Activated T-helper 2 cell treated with anti-CD3 and anti-CD28 coated beads, Interferon-gamma antibody, Interleukin-2, Interleukin-4, amounts not matched to agents 10 μg/mL and 5 μg/mL and 100 μg/mL, durations not matched to agents 14 hours and 24 hours and 36 hours (primary cell): ENCODE measurements at places on chromosomes 16 and 17. TPM values are rescaled to one million over a fixed set of nuclear protein-coding genes. Genes with fewer than 3 reads are reported as not detected.

GRCh38 chr16:56607109-56607618, 1.2 kb upstream of the MT2A start:
- H3K4me3 ChIP-seq: peak overlapping the region; percentile 22
- peak overlapping the region; percentile 65 for H3K27ac ChIP-seq
- H3K36me3 ChIP-seq: peaks cover 16% of the 10 kb centered on the region
- peaks cover 1% of the 10 kb centered on the region for H3K27me3 ChIP-seq

DNA sequence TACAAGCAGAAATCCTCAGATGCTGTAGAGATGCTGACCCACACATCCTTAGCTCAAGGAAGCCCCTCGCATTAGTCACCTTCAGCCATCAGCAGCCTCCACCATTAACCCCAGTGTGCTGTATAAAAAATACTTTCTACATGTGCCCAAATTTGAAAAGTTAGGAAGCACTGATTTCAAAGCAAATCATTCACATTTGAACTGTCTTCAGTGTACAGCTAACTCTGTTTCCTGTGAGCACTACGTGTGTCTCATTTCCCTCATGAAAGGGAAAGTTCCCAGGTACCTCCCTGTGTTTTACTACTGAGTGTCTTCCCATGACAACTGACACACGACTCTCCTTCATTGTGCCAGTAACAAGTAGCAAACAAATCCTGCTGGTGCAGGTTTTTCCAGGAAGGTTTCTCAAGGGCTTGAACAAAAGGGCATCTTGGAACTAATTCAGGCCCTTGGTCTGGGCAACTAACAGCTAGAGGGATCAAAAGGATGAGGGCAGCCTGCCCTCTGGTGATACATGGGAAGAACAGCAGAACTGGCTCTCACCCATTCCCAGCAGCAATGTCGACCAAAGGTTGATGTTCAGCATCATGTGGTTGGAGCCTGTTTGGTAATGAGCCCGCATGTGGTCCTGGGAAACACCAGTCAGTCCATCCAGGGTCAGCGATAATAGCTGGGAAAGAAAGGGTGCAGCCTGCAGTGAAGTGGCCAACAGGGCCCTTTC, 4.0 kb downstream of the SLC35B1 start:
- H3K4me1 ChIP-seq: peaks cover 24% of the 10 kb centered on the region
- no peak overlapping the region for H3K4me3 ChIP-seq
- H3K27ac ChIP-seq: no peak overlapping the region
- no peaks in the 10 kb centered on the region for H3K27me3 ChIP-seq

PRSS22 gene
- not detected in 2 replicates for total RNA-seq

GRCh38 chr16:23359092-23359760, 57.1 kb downstream of the SCNN1B start:
- no peaks in the 10 kb centered on the region for H3K36me3 ChIP-seq
- no peaks in the 10 kb centered on the region for H3K4me1 ChIP-seq
- H3K27ac ChIP-seq: no peak overlapping the region
- H3K4me3 ChIP-seq: no peak overlapping the region

ZFHX3 gene
- total RNA-seq: 0.62 and 1.2 TPM in 2 replicates

GRCh38 chr16:1414532-1415260, at the start of gene UNKL:
UNKL (minus strand) TSS chr16:1414704; CDS start chr16:1414691, 13 bp downstream.
- peak; percentile 79 for DNase-seq
- no peaks in the 10 kb centered on the region for H3K27me3 ChIP-seq
- peaks cover 23% of the 10 kb centered on the region for H3K36me3 ChIP-seq
- H3K4me3 ChIP-seq: peak within 1 kb of the TSS; percentile 81
- H3K4me1 ChIP-seq: peaks cover 4% of the 10 kb centered on the region

GRCh38 chr17:31789707-31790505, 69.1 kb downstream of the COPRS start:
- H3K4me1 ChIP-seq: peaks cover 3% of the 10 kb centered on the region
- no peak for DNase-seq

DNA sequence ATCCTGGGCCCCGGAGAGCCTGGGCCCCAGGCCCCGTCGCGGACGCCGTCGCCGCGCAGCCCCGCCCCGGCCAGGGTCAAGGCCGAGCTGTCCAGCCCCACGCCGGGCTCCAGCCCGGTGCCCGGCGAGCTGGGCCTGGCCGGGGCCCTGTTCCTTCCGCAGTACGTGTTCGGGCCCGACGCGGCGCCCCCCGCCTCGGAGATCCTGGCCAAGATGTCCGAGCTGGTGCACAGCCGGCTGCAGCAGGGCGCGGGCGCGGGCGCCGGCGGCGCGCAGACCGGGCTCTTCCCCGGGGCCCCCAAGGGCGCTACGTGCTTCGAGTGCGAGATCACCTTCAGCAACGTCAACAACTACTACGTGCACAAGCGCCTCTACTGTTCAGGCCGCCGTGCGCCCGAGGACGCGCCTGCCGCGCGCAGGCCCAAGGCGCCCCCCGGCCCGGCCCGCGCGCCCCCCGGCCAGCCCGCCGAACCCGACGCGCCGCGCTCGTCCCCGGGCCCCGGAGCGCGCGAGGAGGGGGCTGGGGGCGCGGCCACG, 36.8 kb upstream of the ZC3H18 start:
- no peak overlapping the region for H3K27ac ChIP-seq
- no peak for DNase-seq
- peaks cover 3% of the 10 kb centered on the region for H3K4me1 ChIP-seq
- no peak overlapping the region for H3K4me3 ChIP-seq

- no peaks in the 10 kb centered on the region for H3K36me3 ChIP-seq
- H3K27me3 ChIP-seq: no peaks in the 10 kb centered on the region
- H3K4me3 ChIP-seq: no peak overlapping the region
- no peaks in the 10 kb centered on the region for H3K4me1 ChIP-seq
- H3K27ac ChIP-seq: no peak overlapping the region
These were observed 159.7 kb upstream of the CDH11 start for GRCh38 chr16:65281586-65281985.

DNA sequence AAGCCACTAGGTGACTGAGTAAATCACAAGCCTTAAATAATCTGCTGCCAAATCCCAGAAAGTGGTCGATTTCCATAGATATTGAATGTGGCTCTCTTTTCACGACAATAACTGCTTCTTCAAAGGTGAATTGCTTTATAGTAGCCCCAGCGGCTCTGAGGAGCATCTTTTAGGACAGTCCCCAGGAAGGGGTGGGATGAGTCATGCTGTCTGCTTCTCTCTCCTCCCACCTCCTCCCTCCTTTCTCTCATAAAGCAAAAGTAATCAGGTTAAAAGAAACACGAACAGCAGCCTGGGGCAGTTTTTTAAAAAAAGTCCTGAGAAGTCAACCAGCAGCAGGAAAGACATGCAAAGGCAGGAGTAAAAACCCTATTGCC, 1.8 kb downstream of the KIAA0513 start:
- H3K4me1 ChIP-seq: peaks cover 33% of the 10 kb centered on the region
- DNase-seq: peak; percentile 50
- H3K36me3 ChIP-seq: peaks cover 10% of the 10 kb centered on the region
- H3K4me3 ChIP-seq: peak overlapping the region; percentile 88

DNA sequence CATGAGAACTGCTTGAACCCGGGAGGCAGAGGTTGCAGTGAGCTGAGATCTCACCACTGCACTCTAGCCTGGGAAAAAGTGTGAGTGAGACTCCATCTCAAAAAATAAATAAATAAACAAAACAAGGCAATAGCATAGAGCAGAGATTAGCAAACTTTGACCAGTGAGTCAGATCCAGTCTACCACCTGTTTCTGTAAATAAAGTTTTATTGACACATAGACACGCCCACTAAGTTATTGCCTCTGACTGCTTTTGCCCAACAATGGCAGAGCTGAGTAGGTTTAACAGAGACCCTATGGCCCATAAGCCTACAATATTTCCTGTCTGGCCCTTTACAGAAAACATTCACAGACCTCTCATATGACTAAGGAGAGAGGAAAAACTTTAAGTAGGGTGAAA, 44.3 kb downstream of the XYLT1 start:
- DNase-seq: no peak
- H3K4me1 ChIP-seq: peaks cover 8% of the 10 kb centered on the region
- peak overlapping the region; percentile 21 for H3K27ac ChIP-seq
- no peak overlapping the region for H3K4me3 ChIP-seq
- H3K27me3 ChIP-seq: no peaks in the 10 kb centered on the region
- H3K36me3 ChIP-seq: peaks cover 41% of the 10 kb centered on the region

PRDM7 gene
- total RNA-seq: not detected in 2 replicates

DNA sequence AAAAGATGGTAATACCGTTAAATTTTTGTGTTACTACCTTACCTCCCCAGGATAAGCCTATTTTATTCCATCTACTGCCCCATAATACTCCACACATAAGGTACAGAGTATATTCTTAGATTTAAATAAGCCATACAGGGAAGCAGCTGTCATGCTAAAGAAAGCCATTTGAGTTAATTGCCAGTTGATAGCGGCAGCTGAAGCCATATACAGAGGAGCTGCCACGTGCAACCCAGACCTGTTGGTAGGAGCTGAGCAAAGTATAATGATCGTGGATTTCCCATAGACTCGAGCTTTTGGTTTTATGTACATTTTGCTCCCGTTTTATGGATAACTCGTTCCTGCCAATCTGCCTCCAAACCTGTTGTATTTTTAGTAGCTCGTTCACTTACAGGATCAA, 12.0 kb downstream of the CPSF4L start:
- no peak overlapping the region for H3K27ac ChIP-seq
- DNase-seq: no peak
- H3K27me3 ChIP-seq: no peaks in the 10 kb centered on the region
- no peak overlapping the region for H3K4me3 ChIP-seq
- H3K36me3 ChIP-seq: peaks cover 16% of the 10 kb centered on the region
- H3K4me1 ChIP-seq: no peaks in the 10 kb centered on the region

DBF4B gene
- 22.8 and 24.4 TPM in 2 replicates for total RNA-seq

GRCh38 chr16:70553645-70554044, 30.0 kb downstream of the SF3B3 start:
- no peak overlapping the region for H3K27ac ChIP-seq
- no peak overlapping the region for H3K4me3 ChIP-seq
- H3K36me3 ChIP-seq: peaks cover 79% of the 10 kb centered on the region
- H3K4me1 ChIP-seq: peaks cover 13% of the 10 kb centered on the region
- no peaks in the 10 kb centered on the region for H3K27me3 ChIP-seq
- DNase-seq: no peak

- H3K27ac ChIP-seq: no peak overlapping the region
- DNase-seq: no peak
These were observed 14.3 kb downstream of the CMTM4 start for GRCh38 chr16:66682271-66682670.

PDE6G gene
- 11.1 and 15.4 TPM in 2 replicates for total RNA-seq

CFAP97D1 gene
- not detected in 2 replicates for total RNA-seq

- H3K36me3 ChIP-seq: no peaks in the 10 kb centered on the region
- no peak overlapping the region for H3K27ac ChIP-seq
- H3K27me3 ChIP-seq: no peaks in the 10 kb centered on the region
These were observed 240.0 kb downstream of the NTN1 start for GRCh38 chr17:9261081-9262012.

GRCh38 chr16:81779536-81780320, 637 bp downstream of the PLCG2 start:
- no peaks in the 10 kb centered on the region for H3K36me3 ChIP-seq
- no peak for DNase-seq
- peaks cover 13% of the 10 kb centered on the region for H3K4me1 ChIP-seq
- H3K4me3 ChIP-seq: peak overlapping the region; percentile 77
- H3K27me3 ChIP-seq: peaks cover 46% of the 10 kb centered on the region
- H3K27ac ChIP-seq: no peak overlapping the region
